ENCODE measurements at places on chromosomes 1 and 21.

GRCh38 chr1:145707183-145707867, at the start of gene PDZK1:
TSS of gene PDZK1 (minus strand) at chr1:145707368. CDS start at chr1:145688021, 19,347 bp downstream.
- DNase-seq = no peak

DNA sequence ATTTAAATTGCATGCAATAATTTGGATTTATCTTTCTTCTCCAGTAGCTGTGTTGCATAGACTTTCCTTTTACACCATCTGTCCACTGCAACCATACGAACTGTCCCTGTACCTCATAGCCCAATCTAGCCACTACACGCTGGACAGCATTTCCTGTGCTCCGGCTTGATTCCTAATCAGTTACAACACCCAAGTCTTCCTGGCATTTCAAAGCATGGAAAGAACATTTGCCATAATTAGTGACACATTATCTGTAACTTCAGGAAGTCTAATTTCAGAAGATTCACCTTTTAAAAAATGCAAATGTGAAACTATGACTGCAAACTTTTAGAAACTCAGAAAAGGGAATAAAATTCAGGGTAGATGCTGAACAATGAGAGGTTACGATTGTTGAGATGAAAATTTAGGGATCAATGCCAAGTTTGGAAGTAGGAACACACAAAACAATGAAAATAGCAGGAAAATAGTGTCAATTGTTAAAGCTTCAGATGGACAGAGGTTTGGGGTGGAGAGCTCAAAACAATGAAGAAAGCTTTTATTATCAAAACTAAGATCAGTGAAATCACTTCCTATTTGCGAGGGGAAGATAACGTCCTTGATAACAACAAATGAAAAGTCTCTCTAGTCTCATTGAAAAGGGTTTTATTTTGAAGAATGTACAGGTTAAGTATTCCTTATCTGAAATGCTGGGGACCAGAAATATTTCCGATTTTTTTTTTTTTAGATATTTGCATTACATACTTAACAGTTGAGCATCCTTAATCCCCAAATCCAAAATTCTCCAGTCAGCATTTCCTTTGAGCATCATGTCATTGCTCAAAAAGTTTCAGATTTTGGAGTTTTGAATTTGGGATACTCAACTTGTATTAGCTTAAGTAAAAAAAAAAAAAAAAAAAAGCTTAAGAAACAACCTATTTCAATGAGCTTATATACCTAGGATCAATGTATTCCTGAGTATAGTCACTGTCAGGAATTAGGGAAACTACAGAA, 107.3 kb downstream of the FNBP1L start:
- no peak for DNase-seq

- DNase-seq = no peak
Observed at GRCh38 chr1:106836708-106837107, 219.8 kb upstream of the PRMT6 start.

DNA sequence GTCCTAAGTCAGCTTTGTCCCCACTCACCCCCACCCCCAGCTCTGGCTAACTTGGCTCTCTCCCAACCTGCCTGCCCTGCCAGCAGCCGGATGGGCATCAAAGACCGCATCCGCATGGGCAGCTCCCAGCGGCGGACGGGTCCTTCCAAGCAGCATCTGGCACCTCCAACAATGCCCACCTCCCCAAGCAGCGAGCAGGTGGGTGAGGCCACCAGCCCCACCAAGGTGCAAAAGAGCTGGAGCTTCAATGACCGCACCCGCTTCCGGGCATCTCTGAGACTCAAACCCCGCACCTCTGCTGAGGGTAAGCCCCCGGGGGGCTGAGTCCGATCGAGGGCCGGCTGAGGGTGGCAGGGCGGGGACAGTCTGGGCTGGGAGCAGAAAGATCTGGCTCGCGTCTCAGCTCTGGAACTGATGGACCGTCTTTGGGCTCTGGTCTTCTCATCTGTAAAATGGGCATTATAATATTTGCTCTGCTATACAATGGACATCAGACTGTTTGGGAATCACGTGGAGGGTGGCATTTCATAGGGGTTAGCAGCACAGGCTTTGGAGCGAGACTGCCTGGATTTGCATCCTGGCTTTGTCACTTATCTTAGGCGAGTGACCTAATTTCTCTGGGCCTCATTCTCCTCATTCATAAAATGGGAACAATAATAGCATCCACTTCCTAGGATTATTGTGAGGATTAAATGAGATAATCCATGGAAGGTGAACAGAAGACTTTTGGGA, 31.0 kb downstream of the CITED4 start:
- no peak for DNase-seq

DNA sequence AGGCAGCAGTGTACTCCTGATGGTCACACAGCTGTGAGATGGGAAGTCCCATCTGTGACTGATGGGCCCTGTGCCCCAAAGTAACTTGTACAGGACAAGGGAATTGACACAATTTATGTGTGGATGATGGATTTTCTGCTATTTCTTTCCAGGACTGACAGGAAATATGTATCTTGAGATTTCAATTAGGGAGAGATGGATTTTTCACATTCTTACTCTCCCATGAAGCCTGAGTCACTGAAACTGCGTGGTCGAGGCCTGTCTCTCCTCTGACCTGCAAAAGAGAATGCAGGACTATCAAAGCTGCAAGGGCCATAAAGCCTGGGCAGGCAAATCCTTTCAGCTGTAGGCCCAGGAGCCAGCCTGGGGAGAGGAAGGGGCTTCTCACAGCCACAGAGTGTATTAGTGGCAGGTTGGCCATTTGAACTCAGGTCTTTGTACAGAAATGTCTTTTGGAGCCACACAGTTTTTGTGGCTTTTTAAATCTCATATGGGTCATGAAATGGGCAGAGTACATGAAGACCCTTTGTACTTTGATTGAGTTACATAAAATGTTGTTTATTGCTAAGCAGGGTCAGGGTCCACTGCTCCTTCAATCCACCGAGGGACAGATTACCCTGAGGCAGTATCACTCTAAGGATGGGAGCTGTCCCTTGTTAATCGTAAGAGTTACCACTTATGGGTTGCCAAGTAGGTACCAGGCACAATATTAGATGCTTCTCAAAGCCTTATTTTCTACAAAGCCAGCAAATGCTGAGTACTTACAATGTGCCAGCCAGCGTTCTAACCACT, 14.8 kb downstream of the ALX3 start:
- DNase-seq = no peak

DNA sequence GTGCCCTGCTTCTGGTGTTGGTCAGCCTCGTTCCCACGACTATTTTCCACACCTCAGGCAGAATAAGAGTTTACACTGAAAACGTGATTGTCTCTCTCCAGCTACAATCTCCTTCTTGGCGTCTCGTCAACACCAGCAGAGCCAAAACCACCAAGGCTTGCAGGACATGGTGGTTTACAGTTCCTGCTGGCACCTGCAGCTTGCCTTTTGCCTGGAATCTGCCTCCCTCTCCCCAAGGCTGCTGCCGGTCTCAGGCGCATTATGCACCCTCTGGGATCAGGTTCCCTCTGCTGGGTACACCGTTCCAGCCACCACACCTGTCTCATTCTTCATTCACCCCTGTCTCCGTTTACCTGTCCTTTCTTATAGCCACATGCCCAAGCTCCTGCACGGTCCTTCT, 315.9 kb downstream of the DSCAM start:
- no peak for DNase-seq

GRCh38 chr1:59261537-59261936, 35.4 kb upstream of the FGGY start:
- DNase-seq = no peak

- no peak for DNase-seq
Observed at GRCh38 chr1:247277191-247277590, 21.3 kb downstream of the VN1R5 start.

DNA sequence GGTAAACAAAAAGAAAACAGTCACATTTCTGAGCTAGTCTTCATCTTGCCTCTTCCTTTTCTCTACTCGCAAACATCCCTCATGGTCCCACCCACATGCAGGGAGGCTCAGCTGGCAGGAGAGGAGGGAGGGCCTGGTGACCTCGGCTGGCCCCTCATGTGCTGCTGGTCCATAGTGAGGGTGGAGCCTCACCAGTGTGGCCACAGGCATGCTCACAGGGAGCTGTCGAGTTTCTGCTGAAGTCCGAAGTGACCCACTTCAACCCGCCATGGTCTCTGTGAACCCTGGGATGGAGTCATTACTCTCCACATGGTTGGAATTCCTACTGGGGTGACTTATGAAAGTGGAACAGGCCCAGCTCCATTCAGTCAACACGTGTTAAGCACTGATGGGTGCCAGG, 253.4 kb downstream of the RHOU start:
- no peak for DNase-seq

DNA sequence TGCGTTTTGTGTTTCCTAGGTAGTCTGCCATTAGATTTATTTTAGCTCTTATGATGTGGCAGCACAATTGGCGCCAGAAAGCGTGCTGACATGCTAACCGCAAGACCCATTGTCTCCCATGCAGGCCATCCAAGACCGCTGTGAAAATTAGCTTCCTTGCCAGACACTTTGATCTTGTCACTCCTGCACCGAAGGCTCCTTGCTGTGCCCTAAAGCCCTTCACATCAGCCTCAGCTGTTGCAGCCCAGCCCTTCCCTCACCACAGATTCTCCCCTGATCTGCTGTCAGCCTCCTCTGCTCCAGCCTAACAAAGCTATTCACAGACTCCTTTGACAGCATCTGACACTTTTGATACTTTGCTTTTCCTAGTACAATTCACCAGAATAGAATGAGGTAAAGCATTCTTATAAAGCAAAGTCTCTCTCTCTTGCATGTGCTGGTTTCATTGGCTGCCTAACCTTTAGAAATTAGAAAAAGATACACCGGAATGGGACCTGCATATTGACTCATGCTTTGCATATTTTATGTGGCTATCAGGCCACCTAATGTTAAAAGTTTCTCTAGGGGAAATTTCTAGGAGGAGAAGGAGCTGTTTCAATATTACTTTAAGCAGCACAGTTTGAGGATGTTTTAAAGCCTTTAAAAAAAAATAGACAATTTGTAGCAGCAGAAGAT, 280.3 kb upstream of the FMN2 start:
- no peak for DNase-seq

- no peak for DNase-seq
Observed at GRCh38 chr1:170749549-170749948, 85.6 kb downstream of the PRRX1 start.

DNA sequence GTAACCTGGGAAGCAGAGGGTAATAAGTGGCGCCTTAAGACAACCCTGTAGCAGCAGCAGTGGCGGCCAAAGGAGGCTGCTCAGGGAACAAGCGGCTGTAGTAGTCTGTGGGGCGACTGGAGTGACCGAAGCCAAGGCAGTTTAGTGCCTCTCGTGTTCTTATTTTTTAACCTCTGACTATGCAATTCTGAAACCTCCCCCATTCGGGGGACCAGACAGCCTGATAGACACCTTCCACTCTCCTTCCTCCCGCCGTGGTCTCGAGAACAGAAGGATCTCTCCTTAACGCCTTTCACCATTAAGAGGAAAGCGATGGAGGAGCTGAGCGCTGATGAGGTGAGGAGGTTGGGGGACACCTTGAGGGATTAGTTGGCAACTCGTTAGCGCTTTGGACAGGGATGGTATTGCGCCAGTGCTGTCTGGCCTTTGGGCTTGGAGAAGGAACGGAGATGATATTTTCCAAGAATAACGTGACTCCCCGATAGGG, 644 bp downstream of the UBE4B start:
- DNase-seq = no peak

DNA sequence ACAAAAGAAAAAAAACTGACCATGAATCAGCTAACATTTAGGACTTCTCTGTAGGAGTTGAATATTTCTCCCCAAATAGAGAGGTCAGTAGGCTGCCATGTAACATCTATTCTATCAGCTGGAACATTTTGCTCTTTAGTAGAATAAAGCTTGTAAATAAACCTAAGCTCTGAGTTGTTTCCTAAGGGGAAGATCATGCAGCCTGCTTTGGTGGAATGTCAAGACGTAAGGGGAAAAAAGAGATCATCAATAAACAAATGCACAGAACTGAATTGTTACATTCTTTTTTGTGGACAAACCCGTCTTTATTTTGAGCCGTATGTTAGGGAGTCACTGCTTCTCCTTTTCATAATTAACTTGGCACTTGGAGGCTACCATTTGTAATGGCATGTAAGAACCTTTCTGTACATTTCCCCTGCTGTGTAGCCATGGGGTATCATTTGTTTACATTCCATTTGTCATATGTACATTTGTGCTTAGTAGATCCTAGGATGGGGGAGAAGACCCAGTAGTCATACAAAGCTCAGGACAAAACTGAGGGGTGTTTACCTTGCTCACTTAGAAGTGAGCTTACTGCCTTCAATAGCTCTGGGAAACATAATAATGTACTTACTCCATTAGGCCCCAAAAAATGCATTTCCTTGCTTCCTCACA, 10.8 kb upstream of the PALMD start:
- no peak for DNase-seq

- no peak for DNase-seq
Observed at GRCh38 chr21:42356650-42357049, 5.9 kb upstream of the TFF2 start.
